ENCODE measurements at places on chromosomes 1 and 21.

- DNase-seq = no peak
Observed at GRCh38 chr1:14567056-14567455, 31.4 kb upstream of the KAZN start.

DNA sequence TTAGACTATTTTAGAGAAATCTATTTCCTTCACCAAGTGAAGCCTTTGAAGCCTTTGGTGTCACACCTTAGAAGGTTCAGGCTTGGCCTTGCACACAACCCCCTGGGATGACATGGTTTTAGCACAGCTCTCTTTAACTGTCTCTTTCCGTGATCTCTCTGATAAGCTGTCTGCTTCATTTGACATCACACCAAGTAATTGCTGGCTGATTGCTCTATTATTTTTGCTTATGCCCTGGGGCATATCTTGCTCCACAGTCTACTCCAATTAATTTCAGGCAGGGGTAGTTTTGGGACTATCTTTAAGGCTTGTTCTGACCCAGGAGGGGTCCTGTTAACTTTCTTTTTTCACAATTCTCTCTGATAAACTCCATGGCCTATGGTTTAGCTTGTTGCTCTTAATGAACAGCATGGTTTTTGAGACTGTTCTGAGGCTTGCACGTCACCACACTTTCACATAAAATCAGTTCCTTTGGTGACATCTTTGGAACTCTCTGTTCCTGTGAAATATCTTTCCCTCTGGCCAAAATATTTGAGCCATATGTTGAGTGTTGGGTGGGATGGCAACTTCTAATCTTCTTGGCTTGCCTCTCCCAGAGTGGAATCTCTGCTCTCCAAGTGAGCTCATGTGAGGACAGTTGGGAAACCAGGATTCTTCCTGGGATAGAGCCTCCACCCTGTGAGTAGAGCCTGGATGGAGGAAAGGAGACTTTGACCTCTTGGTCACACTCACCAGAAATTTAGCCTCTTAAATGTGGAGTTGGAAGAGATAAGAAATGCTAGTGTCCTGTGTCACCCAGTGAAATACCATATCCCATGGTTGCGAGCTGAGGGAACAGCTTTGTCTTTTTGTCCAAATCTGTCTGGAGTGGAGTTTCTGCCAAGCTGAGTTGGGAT, 63.6 kb downstream of the MAP3K21 start:
- DNase-seq = no peak

DNA sequence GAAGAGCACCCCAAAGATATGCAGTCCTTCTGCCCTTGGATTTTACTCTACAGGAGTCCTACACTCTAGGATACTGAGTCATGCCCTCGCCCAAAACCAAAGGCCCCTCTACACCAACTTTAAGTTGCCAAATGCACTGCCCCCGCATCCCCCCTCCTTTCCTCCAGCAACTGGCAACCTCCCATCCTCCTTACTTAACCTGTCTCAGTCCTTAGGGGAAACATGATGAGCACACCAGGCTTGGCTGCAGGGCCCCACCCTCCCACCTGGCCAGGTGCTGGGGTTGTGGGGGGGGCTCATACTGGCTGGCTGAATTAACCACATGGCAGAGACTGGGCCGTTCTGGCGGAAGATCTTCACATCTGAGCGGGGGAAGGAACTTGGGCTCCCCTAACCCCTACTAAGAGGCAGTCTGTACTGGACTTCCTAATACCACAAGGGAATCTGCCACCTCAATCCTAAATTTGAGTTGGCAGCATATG, 1.2 kb downstream of the HDGF start:
- no peak for DNase-seq

- no peak for DNase-seq
Observed at GRCh38 chr1:61207416-61207815, 125.1 kb downstream of the NFIA start.

- no peak for DNase-seq
Observed at GRCh38 chr21:44723177-44724131, 12.1 kb upstream of the TSPEAR start.

- DNase-seq = no peak
Observed at GRCh38 chr1:72336776-72337175, 54.4 kb upstream of the NEGR1 start.

GRCh38 chr1:27655151-27655937, 16.6 kb downstream of the IFI6 start:
- DNase-seq = no peak

DNA sequence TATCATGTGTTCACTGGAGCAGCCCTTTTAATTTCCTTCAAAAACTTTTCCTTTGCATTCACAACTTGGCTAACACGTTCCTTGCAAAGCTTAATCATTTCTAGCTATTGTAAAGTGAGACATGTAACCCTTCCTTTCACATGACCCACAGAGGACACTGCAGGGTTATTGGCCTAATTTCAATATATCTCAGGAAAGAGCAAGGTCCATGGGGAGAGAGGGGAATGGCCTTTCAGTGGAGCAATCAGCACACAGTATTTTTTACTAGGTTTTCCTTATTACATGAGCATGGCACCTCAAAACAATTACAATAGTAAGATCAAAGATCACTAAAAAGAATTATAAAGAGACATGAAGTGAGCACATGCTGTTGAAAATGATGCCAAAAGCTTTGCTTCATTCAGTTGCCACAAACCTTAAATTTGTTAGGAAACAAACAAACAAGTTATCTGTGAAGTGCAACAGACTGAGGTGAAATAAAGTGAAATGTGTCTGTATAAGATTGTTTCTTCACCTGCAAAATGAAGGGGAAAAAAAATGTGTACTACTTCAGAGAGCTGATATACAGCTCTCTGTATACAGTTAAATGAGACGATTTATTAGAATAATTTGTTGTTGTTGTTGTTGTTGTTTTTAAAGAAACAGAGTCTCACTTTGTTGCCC, 61.5 kb downstream of the EIF4G3 start:
- no peak for DNase-seq

DNA sequence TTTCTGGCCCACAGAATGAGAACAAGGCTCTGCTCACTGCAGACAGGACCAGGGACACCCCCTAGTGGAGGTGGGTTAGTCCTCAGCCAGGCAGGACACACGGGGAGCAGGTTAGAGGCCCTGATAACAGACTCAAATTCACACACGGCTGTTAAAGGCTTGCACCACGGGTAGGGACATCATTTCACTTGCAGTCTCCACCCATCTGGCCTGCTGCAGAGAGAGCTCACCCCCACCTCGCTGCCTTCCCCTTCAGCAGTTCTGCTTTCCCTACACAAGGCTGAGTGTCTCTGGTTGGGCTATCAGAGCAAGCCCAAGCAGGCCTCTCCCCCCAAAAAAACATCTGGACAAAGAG, 20.6 kb downstream of the MEF2D start:
- DNase-seq = no peak

DNA sequence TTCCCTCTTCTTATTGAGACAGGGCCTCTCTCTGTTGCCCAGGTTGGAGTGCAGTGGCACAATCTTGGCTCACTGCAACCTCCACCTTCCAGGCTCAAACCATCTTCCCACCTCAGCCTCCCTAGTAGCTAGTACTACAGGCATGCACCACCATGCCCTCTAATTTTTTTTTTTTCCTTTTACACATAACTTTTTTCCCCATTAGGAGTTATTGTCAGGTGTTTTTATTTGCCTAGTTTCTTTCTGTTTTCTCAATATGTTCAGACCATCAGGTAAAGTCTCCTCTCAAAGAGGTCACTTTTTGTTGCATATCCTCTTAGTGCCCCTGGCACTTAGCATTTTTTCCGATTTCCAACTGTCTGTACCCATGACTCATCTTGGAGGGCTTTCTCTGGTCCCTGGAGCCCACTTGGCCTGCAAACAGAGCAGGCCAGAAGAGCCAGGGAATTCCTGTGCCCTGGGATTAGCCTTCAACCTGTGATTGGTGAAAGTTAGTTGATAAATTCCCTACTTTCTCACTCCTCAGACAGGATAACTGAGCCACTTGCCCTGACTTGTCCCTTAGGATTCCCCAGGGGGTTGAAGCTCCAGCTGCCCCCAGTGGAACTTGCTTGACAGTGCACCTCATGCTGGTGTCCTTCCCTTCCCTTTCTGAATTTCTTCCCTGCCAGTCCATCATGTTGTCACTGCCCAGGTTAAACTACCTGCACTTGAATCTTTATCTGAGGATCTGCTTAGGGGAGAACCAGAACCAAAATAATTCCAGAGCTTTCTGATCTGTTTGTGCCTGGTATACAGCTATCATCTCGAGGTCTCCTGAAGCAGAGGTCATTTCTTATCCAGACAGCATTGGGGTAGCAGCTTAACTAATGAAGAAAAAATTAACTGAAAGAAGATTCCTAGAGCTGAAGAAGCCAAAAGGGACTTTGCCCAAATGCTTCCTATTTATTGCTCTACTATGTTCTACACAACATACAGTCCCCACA, 2.4 kb downstream of the NTPCR start:
- no peak for DNase-seq

DNA sequence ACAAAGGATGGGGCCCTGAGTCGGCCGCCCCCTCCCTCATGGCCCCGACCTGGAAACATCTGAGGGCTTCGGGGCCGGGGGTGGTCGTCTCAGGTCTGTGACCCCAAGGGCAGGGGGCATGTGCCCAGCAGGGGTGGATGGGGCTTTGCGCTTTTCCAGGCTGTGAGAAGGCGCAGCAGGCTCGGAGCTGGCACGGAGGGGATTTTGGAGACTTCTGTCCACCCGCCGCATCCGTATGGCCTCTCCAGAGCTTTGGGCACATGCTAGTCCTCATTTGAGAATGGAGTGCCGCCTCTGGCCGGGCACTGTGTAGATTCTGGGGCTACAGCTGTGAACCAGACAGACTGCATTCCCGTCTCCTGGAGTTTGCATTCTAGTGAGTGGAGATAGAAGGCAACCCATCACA, 66.1 kb upstream of the WNT4 start:
- no peak for DNase-seq

DNA sequence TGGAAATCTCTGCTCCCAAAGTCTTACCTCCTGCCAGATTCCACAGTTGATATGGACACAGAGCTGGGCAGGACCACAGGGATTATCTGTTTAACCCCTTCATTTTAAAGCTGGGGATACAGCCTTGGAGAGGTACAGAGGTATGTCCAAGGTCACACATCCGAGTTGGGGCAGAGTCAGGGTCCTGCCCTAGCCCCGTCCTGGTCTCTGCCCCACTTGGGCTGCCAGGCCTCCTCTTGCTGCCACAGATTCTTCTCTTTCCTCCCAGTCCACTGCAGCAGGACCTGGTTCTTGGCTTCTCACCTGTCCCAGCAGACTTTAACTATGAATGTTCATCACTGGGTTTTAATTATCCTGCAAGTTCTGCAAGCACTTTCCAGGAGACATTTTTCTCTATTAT, 258.3 kb downstream of the MATN1 start:
- no peak for DNase-seq

DNA sequence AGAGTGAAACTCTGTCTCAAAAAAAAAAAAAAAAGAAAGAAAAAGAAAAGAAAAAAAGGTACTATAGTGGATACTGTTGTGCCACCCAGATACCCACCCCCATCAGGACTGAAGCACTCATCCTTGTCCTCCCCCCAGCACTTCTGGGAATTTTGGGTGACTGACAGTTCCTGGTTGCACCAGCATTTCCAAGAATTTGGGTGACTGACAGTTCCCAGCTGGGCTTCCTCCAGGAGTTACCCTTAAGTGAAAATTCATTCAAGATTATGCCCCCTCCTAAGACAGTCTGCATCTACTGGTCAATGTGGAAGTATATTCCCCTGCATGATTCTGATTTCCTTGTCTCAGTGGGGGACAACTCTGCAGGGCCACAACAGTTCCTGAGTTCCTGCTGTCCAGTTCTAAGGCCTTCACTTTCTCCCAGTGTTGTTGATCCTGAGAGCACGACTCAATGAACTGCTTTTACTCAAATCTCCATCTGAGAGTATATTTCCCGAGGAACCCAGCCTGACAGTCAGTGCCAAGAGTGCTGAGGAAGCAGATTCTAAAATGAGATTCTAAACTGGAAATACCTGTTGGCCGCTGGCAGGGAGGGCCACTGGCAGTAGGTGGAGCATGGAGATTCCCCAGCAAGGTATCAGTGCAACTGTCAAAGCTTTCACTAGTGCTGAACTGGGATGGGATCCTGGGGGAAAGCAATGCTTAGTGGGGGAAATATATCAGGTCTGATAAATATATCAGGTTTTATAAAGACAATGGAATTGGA, 18.5 kb downstream of the RIIAD1 start:
- no peak for DNase-seq

DNA sequence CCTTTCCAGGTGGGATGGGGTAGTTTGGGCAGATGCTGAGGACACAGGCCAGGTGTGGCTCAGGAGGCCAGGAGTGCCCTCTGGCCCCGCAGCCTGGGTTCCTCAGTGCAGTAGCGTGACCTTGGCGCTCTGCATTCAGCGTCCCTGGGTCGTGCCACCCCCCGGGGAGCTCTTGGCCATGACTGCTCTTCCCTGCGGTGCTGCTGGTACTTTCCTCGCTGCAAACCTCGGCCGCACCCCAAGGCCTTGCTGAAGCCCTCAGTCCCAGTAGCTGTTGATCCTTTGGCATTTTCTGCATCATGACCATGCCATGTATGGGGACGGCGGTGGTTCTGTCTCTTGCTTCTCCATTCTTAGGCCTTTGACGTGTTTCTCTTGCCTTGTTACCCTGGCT, 13.8 kb downstream of the SLX9 start:
- no peak for DNase-seq

DNA sequence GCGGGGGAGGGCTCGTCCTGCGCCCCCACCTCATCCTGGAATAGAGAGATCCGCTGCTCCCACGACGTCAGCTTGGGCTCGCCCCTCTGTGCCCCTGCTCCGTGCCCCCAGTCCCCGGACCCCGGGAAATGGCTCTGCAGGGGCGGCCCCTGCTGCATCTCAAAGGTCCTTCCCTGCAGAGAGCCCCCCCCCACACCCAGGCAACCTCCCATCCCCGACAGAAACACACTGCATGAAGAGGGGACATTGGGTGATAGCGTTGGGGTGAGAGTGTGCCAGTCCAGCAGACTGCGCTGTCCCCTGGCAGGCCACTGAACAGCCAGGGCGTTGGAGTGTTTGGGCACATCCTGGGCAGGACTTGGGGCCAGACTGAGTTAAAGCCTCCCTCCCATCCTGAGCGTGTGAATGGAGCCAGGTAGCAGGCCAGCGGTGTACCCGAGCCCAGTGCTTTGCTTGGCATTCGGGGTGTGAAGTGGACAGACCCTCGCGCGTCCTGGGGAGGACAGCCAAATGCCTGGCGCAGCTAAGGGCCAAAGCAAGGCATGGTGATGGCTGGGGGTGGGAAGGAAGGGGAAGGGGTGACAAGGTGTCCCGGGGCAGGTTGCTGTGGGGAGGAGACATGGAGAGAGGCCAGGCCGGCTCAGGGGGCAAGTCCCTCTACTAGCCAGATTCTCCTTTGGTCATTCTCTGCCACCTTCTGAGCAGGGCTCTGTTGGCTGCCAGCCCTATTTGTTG, 633 bp upstream of the ETNK2 start:
- DNase-seq = no peak

GRCh38 chr1:160257411-160258015, 4.8 kb downstream of the DCAF8 start:
- no peak for DNase-seq

- no peak for DNase-seq
Observed at GRCh38 chr1:99670583-99670982, 24.7 kb downstream of the PALMD start.

- no peak for DNase-seq
Observed at GRCh38 chr1:147171399-147172167, 687 bp downstream of the PRKAB2 start.

GRCh38 chr1:7535934-7536878, 234.9 kb upstream of the VAMP3 start:
- DNase-seq = no peak
